ENCODE measurements at places on chromosomes 11 and 22. TPM values are rescaled to one million over a fixed set of nuclear protein-coding genes. Genes with fewer than 3 reads are reported as not detected.

GRCh38 chr11:61645179-61645868, 34.9 kb upstream of the DAGLA start:
- H3K4me1 ChIP-seq: no peaks in the 10 kb centered on the region
- no peak overlapping the region for H3K27ac ChIP-seq
- H3K27me3 ChIP-seq: no peaks in the 10 kb centered on the region
- DNase-seq: no peak

DNA sequence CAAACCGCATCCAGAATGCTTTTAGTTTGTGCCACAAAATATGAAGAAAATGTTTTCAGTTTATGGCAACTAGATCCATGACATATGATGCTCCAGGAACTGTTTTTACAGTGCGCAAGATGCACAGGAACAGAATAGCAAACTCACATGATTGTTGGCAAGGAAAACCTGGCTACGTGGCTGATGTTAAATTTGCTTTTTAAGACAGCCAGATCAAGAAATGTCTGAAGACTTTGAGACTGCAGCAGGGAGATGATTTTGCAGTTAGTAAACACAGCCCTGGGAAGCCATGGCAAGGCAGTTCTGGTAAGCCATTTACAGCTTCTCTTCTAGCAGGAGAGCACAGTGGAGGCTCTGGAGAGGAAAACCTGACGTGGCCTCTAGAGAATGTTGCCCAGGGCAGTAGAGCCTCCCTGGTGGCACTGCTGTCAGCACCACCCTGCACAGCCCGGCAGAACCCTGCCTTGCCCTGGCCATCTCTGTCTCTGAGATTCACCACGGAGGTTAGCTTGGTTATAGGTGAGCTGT, 69.8 kb upstream of the TNRC6B start:
- no peaks in the 10 kb centered on the region for H3K36me3 ChIP-seq
- peak overlapping the region; percentile 25 for H3K27ac ChIP-seq
- peaks cover 5% of the 10 kb centered on the region for H3K4me1 ChIP-seq
- H3K4me3 ChIP-seq: no peak overlapping the region
- no peaks in the 10 kb centered on the region for H3K27me3 ChIP-seq

GRCh38 chr11:116504541-116505297, 268.1 kb downstream of the BUD13 start:
- H3K4me1 ChIP-seq: peaks cover 6% of the 10 kb centered on the region
- no peak overlapping the region for H3K4me3 ChIP-seq
- H3K27me3 ChIP-seq: no peaks in the 10 kb centered on the region
- no peak overlapping the region for H3K27ac ChIP-seq
- DNase-seq: no peak
- no peaks in the 10 kb centered on the region for H3K36me3 ChIP-seq

DNA sequence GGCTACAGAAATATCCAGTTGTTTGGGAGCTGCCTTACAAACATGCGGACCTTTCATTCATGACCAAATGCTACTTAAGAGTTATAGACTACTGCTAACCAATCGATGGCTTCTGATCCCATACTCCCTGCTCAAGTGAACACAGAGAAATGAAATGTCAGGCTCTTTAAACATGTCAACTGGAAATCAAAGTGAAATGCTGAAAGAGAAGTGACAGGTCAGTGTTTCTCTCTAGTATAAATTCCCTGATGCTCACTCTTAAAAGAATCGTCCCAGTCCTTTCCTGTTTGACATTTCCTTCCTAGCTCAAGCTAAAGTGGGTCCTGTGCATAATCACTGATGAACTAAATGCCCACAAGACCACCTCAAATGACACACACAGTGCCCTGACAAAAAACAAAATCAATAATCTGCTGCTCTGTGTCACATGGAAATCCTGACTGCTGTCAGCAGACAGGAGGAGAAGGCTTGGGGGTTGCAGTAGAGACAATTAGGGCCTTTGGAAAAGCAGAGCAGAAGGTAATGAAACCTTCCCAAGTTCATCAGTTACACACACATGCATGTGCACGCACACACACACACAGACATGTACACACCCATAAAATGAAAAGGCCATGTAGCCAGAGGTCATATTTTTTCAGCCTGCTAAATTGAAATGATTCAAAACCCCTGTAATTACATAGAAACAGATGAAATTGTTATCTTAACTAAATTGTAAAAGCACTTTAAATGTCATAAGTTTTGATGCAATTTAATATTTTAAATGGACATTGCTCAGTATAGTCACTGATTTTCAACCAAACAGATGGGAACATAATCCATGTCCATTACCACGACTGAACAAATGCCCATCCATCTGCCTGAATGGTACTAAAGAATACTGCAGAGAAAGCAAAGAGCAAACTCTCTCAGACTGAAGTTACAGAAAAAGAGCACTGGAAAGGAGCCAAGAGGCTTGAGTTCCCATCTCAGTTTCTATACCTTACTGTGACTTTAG, 330.7 kb downstream of the TTC28 start:
- peaks cover 37% of the 10 kb centered on the region for H3K4me1 ChIP-seq
- no peaks in the 10 kb centered on the region for H3K27me3 ChIP-seq
- H3K27ac ChIP-seq: no peak overlapping the region
- no peak for DNase-seq
- no peaks in the 10 kb centered on the region for H3K36me3 ChIP-seq
- no peak overlapping the region for H3K4me3 ChIP-seq

DNA sequence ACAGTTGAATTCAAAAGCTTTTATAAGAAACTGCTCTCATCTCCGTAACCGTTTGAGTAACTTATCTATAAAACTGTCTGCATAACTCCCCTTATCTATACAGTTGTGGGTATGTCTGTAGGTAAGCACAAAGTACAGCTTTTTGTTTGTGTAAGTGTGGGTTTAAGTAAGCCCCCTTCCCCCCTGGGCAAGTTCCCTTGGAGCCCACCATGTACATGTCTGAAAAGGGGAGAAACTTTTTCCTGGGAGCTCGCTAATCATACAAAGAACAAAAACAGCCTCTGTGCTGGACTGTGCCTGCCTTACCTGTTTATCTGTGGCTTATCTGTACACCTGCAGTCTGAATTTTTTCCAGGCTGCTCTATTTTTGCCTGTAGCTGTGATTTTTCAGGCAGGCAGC, 36.3 kb upstream of the TMEM45B start:
- no peaks in the 10 kb centered on the region for H3K27me3 ChIP-seq
- no peak overlapping the region for H3K27ac ChIP-seq
- no peaks in the 10 kb centered on the region for H3K36me3 ChIP-seq
- DNase-seq: no peak
- no peak overlapping the region for H3K4me3 ChIP-seq
- H3K4me1 ChIP-seq: no peaks in the 10 kb centered on the region

DNA sequence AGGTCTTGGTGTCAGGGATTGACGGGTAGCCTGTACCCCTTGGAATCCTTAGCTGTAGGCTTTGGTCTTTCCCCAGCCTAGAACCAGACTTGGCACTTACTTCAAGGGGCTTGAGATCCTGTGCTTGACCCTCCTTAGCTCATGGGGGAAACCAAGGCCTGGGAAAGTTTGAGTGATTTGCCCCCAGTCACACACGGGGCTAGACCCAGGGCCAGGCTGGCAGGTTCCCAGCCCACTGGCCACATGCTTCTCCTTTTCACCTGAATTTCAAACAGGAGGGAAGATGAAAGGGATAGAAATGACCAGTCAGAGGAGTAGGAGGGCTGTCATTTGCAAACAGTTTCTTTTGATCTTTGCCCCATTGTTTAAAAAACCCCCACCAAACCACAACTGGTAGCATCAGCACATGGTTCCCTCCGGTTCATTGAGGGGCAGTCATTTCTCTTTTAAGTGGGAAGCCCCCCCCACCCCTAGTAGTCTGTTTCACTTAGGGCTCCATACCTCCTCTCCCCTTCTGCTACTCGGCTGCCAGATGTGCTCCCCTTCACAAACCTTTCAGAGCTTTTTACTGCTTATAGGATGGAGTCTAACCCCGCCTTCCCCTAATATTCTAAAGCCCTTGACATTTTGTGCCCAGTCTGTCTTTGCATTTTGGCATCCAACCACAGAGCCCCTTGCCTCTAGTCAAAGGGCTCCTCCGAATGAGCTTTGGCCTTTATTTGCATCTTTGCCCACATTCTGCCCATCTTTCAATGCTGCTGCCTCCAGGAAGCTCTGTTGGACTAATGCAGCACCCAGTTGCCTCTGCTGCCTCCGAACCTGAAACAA, 37.6 kb downstream of the ZNRF3 start:
- no peaks in the 10 kb centered on the region for H3K27me3 ChIP-seq
- peaks cover 82% of the 10 kb centered on the region for H3K4me1 ChIP-seq
- no peak overlapping the region for H3K27ac ChIP-seq
- no peaks in the 10 kb centered on the region for H3K36me3 ChIP-seq
- no peak for DNase-seq

DNA sequence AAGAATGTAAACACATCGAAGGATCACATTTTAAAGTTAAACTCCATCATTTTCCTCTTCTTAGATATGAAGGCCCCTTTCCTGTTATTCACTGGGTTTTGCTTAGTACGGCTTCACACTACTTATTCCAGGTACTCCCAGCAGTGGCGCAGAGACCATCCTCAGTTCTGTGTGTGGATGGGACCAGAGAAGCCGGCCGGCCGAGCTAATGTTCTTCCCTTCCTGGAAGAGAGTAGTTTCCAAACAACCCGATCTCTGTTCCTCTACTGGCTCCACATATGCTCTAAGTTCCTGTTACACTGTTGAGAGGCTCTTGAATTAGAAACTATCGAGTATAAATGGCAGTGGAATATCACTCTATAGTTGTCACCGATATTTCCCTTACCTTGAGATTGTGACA, 684 bp upstream of the NFRKB start:
- H3K27ac ChIP-seq: peak overlapping the region; percentile 93
- H3K4me1 ChIP-seq: peaks cover 20% of the 10 kb centered on the region
- H3K27me3 ChIP-seq: no peaks in the 10 kb centered on the region
- H3K36me3 ChIP-seq: peaks cover 9% of the 10 kb centered on the region

GRCh38 chr22:47219789-47220188, 457.3 kb downstream of the TBC1D22A start:
- H3K27me3 ChIP-seq: no peaks in the 10 kb centered on the region
- no peak overlapping the region for H3K4me3 ChIP-seq
- H3K27ac ChIP-seq: no peak overlapping the region
- no peaks in the 10 kb centered on the region for H3K36me3 ChIP-seq
- DNase-seq: no peak

- H3K27me3 ChIP-seq: no peaks in the 10 kb centered on the region
- H3K4me3 ChIP-seq: no peak overlapping the region
- no peaks in the 10 kb centered on the region for H3K36me3 ChIP-seq
Measured at GRCh38 chr11:31582697-31583096, 73.1 kb downstream of the ELP4 start.

GRCh38 chr11:65779669-65779918, 1.2 kb downstream of the AP5B1 start:
- peaks cover 90% of the 10 kb centered on the region for H3K4me1 ChIP-seq
- no peak for DNase-seq
- peaks cover 23% of the 10 kb centered on the region for H3K36me3 ChIP-seq
- H3K27ac ChIP-seq: peak overlapping the region; percentile 93
- H3K27me3 ChIP-seq: peaks cover 1% of the 10 kb centered on the region

- no peak for DNase-seq
- H3K27me3 ChIP-seq: no peaks in the 10 kb centered on the region
- no peaks in the 10 kb centered on the region for H3K4me1 ChIP-seq
- no peak overlapping the region for H3K4me3 ChIP-seq
Measured at GRCh38 chr22:33883961-33884808, 36.1 kb downstream of the LARGE1 start.

GRCh38 chr11:75563501-75563977, 1.5 kb downstream of the SERPINH1 start:
- H3K27me3 ChIP-seq: no peaks in the 10 kb centered on the region
- H3K27ac ChIP-seq: peak overlapping the region; percentile 95
- peak overlapping the region; percentile 79 for H3K4me3 ChIP-seq
- H3K36me3 ChIP-seq: peaks cover 11% of the 10 kb centered on the region

DNA sequence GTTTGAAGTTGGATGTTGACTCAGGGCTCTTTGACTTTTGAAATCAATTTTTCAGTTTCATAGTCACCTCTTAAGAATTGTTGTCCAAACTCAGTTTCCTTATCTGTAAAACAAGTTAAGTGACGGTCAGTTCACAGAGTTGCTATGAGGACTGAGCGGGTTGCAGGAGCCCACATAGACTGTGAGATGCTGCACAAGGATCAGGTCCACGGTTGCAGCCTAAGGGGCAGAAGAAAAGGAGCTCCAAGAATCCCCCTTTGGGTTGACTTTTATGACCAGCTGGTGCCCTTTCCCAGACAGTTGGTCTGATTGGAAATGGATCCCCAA, 55.5 kb upstream of the TIMP3 start:
- H3K4me1 ChIP-seq: peaks cover 6% of the 10 kb centered on the region
- DNase-seq: no peak
- no peaks in the 10 kb centered on the region for H3K27me3 ChIP-seq
- no peak overlapping the region for H3K4me3 ChIP-seq
- peak overlapping the region; percentile 51 for H3K27ac ChIP-seq
- H3K36me3 ChIP-seq: no peaks in the 10 kb centered on the region

DNA sequence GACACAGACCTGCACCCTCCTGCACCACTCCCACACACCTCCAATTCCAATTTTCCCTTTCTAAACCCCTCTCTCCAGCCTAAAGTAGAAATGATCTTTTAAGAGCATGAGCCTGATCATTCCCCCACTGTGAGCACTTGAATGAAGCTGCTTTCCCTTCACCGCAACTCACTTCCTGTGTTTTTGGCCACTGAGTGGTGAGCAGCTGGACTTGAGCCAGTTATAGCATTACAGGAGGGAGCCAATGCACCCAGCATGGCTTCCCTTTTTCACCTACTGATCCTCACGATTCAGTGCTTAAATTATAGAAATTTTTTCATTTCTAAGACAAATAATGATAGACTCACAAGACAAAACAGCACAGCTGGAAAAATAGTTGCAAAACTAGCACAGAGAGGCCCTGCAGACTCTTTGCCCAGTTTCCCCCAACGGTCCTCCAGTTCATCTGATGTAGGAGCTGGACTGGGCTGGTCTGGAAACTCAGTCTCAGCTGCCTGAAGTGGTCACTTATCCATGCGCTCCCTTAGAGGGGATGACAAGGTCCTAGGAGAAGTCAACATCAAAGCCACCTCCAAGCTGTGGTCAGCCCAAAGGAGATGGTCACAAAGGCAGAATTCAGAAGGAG, 9.7 kb upstream of the APOL4 start:
- no peaks in the 10 kb centered on the region for H3K4me1 ChIP-seq
- no peak overlapping the region for H3K27ac ChIP-seq

DNA sequence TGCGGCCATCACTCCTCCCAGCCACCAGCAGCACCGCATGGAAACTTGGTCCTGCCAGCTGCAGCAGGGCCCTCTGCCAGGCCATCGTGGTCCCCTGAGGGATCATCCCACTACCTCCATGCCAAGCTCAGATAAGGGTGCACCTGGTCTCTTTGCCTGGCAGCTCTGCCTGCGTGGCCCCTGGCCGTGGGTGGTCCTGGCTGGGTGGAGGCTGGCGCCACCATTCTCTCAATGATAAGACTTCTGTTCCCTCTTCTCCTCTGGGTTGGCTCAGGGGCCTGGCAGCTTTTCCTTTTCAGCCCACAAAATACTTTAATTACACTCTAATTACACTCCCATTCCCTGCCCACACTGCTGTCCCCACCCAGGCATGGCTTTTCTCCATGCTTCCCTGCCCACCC, 26.8 kb upstream of the TSKU start:
- DNase-seq: no peak
- no peaks in the 10 kb centered on the region for H3K36me3 ChIP-seq
- H3K4me3 ChIP-seq: no peak overlapping the region
- peaks cover 39% of the 10 kb centered on the region for H3K4me1 ChIP-seq
- H3K27ac ChIP-seq: no peak overlapping the region

GRCh38 chr11:12871788-12872321, 137.3 kb upstream of the RASSF10 start:
- H3K36me3 ChIP-seq: no peaks in the 10 kb centered on the region
- peaks cover 8% of the 10 kb centered on the region for H3K4me1 ChIP-seq
- H3K27me3 ChIP-seq: no peaks in the 10 kb centered on the region
- H3K4me3 ChIP-seq: no peak overlapping the region

The TRIOBP gene
- 149 TPM for total RNA-seq

The SOX6 gene
- total RNA-seq: 7.9 TPM

The NEFH gene
- total RNA-seq: 0.44 TPM

The RFPL3 gene
- total RNA-seq: not detected

The MMP27 gene
- not detected for total RNA-seq

The SEZ6L gene
- total RNA-seq: not detected

The DNAJB7 gene
- total RNA-seq: not detected
